NCI-H2227 treated with DMSO at 0.1 percent for 48 hours (cell line): ENCODE measurements at places on chromosomes 3 and 15.
A peak's percentile ranks its signal among the peaks of the same experiment; 100 is the strongest.

DNA sequence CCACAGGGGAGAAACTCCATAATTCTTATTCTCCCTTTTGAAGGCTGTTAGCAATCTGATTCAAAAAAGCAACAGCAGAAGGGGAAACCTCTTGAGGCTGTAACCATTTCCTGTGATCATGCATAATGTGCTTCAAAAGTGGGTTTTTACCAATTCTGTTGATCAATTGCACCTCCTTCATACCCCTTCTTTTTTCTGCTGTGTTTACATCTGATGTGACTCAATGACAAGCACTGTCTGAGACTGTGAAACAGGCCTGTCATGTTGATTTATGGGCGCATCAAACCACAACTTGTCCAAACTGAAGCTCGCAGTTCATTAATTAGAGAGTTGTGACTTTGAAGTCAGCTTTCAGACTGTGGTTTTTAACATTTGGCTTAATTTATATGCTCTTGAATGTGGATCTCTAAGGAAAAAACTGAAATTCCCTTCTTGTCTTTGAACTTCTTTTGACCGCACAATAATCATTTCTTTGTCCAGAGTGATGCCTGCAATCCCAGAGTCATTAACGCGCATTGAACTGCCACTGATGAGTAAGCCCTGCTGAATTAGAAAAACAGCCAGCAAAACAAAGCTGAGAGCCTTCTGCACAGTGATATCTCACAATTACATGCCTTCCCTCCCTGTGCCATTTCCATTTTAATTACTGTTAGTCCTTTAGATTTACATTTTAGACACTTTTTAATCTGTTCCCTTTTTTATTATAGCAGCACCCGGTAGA, 532.8 kb downstream of the FOXP1 start:
- no peak for DNase-seq

- DNase-seq = no peak
These were observed 81.0 kb downstream of the CDC25A start for GRCh38 chr3:48107227-48107626.

DNA sequence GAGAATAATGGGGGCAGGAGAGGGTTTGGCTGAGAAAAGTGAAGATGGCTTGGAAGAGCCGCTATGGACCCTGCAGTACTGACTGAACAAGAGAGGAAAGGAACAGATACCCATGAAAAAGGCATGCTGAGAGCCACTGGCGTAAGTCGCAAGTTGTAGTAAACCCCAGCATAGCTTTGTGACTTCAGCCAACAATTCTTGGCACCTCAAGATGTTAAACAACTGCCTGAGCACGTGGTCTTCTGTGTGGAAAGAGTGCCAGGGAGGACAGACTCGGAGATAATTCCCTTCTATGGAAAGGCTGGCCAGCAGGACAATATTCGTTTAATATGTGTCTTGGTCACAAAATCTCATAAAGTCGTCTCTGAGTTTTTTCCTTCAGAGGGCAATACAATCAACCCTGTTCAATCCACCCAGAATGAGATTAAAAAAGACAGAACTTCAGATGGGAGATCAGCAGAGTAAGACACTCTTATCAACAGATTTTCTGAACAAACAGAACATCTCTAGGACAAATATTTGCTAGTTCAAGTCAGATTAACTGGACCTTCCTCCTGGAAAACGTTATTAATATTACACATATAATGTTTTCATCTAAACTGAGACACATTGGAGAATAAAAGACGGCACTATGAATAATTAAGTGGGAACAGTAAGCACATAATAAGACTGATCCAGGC, 49.2 kb downstream of the NEK10 start:
- no peak for DNase-seq

DNA sequence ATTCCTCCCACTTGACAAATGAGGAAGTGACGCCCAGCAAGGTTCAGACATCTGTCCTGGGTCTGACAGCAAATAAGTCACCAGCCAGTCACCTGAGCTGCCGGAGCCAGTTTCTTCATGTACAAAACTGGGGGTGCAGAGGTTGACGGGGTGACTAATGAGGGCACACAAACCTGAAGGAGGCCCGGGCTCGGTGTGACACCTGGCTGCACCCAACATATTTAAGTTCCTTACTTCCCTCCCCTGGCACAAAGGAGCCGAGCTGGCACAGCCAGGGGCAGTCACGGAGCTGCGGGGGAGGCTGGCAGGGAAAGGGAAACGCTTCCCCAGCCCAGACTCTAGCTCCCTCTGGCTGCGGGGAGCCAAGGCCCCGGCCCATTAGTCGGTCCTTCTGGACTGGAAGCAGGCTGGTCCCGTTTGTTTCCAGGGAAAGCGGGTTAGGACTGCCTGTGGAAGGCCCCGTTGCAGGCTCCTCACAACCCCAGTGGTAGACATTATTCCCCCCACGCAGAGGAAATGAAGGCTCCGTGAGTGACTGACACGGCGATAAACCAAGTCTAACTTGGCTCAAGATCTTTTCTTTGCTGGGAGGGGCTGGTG, 2.3 kb downstream of the FBXL22 start:
- no peak for DNase-seq

GRCh38 chr3:159953325-159954085, 35.1 kb upstream of the IL12A start:
- DNase-seq = no peak

DNA sequence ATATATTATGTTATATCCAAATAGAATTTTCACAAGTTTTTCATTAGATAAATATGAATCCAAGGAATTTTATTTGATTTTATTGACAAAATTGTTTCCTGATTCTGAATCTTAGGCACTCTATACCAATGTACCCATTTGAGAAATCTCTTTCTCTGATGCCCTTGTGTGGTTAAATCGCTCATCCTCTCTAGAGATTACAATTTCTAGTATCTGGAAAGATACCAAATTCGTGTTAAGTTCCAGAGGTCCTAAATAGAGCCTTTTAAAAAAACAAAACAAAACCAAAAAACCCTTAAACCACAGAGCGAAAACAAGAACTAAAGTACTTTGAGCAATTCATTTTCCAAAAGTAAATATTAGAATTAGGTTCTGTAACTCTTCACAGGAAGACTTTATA, 20.0 kb downstream of the SATB1 start:
- DNase-seq = no peak

- DNase-seq = no peak
These were observed 148.9 kb upstream of the GBE1 start for GRCh38 chr3:81910244-81910852.

GRCh38 chr3:58568572-58569286, 8.5 kb downstream of the FAM107A start:
- peak; percentile 60 for DNase-seq

GRCh38 chr3:81531846-81532245, 229.6 kb downstream of the GBE1 start:
- DNase-seq = no peak

- DNase-seq = peak; percentile 80
These were observed 77.1 kb downstream of the BFSP2 start for GRCh38 chr3:133476971-133477375.

GRCh38 chr15:26640601-26641000, 132.3 kb downstream of the GABRB3 start:
- no peak for DNase-seq

- DNase-seq = no peak
These were observed 10.2 kb downstream of the MITF start for GRCh38 chr3:69749461-69749860.

GRCh38 chr3:151345859-151346258, 16.5 kb upstream of the P2RY13 start:
- DNase-seq = no peak

GRCh38 chr3:172679599-172679998, 31.3 kb downstream of the NCEH1 start:
- no peak for DNase-seq

DNA sequence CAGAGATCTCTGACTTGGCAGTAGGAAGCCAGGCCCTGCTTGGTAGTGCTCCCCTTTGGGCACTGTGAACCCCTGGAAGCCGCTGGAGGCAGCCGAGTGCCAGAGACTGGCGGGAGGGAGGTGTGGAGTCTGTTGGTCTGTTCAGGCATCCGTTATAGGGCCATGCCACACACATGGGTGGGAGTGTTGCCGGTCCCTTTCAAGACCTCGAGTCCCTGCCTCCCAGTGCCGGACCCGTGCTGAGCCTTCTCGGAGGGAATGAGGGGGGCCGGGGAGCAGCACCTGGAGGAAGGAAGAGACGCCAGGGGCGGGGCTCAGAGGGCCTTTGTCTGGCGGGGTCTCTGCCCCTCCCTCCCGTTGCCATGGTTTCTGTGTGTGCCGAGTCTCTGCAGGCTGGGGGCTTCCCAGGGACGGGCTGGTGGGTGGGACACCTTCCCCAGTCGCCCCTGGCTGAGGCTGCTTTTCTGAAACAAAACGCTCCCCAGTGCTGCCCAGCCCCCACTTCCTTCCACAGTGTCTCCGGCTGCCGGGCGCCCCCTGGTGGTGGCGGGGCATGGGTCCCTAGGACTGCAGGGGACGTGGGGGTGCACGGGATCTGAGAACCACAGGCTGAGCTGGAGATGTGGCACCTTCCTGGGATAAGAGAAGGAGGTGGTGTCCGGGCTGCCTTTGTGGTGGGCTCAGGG, 10.0 kb downstream of the GNAI2 start:
- peak; percentile 70 for DNase-seq

GRCh38 chr3:10519236-10519635, 13.8 kb upstream of the ATP2B2 start:
- no peak for DNase-seq

DNA sequence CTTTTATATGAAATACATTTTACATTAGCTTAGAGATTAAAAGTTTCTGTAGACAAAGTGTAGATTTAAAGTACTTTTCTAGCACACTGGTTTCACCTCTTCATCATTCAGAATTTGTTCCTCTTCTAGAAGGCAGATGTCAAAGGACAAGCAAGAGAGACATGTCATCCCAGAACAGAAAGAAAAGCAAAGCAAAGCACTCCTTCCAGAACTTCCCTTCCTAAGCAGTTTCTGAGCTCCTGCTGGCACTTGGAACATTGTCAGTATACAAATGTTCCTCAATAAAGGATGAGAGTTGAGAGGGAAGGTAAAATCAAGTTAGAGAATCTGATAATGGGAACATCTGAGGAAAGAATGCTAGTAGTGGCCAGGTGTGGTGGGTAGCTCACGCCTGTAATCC, 26.2 kb downstream of the TMOD3 start:
- no peak for DNase-seq

- no peak for DNase-seq
These were observed 231.3 kb upstream of the ARHGEF26 start for GRCh38 chr3:153889905-153890334.

- DNase-seq = no peak
These were observed 133.8 kb upstream of the TMC3 start for GRCh38 chr15:81507831-81508230.

- DNase-seq = no peak
These were observed 35.8 kb upstream of the THSD4 start for GRCh38 chr15:71079208-71080044.

- DNase-seq = no peak
These were observed 69.4 kb downstream of the SRGAP3 start for GRCh38 chr3:9179826-9180763.

DNA sequence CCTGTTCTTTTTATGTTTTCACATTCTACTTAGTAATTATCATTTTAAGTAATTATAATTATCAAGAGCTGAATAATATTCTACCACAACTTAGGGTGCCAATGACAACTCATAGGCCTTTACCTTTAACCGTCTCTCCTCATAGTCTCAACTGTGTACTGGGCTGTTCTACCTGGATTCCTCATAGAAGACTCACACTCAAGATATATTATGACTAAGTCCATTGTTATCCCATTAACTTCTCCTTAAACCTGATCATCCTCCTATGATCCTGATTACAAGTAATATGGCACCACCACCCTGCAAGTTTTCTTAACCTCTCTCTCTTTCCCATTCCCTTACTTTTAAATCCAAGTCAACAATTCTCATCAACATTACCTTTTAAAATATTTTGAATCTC, 285.9 kb upstream of the VEPH1 start:
- DNase-seq = no peak

DNA sequence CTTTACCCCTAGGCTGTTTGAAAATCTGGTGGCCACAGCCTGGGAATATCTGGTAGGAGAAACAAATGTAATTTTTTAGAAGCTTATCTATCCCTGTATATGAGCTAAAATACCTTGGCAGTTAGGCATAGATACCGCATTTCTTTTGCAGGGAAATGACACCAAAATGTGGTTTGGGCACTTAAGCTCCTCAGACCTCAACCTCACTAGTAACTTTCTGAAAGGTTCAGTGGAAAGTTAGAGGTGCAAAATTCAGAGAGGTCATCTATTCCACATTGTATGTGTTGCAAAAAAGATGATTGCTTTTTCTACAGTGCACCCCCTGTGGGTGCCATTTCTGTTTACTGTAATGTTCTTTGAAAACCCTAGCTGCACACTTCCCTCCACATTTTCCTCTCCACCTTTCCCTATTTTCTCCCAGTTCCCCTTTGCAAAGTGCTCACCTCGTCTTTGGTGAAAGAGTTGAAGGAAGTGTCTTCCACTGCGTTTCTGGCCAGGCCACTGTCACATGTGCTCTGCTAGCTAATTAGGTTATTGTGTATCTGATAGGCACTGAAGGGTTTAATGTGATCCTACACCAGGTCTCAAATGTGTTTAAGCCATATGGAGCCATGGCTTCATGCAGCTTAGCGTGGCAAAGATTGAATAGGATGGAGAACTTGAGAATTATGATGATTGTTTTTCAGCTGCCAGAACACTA, 1.3 kb downstream of the SACM1L start:
- no peak for DNase-seq

DNA sequence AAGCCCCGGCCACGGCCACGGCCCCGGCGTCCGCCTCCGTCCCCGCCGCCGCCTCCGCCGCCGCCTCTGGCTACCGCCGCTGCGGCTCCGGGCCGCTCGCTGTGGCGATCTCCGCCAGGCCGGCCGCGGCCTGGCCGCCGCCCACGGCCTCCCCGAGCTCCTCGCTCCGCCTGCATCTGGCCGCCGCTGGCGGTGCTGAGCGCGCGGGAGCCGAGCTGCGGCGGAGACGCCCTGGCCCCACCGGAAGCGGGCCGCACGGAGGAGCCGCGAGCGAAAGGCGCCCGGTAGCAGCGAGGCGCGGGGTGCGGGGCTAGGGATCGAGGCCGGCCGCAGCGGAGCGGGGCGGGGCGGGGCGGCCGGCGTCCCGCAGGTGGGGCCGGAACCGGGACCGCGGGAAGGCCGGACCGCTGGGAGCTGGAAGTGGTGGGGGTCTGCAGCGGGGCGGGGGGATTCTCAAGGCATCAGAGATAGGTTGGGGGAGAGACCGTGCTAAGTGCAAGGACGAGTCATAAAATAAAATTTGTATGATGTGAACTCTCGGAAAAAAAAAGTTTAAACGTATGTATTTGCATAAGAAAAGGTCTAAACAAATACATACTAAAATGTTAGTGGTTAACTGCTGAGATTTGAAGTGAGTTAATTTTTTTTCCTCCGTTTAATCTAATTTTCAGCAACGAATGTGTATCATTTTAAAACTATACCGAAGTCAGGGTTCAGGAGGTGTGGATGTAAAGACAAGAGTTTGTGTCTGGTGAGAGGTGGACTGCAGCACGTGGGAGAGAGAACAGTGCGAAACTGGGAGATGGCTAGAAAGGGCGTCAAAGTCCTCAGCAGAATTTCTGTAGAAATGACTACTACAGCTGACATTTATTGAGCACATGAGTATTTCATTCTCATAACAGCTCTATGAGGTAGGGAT, at the start of gene AVEN:
TSS of gene AVEN (minus strand) at position 334 of the 919 bp plus-strand sequence. CDS start at position 176, 158 bp downstream.
- peak; percentile 20 for DNase-seq
